ENCODE measurements at places on chromosomes 12 and 14.

DNA sequence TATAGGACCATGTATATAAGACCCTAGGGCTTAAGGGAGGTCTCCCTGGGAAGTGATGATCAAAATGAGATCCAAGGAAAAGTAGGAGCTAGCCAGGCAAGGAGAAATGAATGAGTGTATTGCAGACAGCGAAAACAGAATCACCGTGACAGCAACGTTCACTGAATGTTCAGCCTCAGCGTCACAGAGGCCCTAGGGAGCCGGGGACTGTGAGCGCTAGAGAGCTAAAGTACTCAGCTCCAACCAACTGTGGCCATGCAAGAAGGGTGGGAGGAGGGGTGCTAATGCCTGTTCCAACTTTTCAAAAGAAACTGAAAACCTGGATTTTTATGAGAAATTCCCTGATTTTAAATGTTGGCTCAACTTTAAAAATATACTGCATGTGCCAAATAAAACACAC lies 105.5 kb upstream of the CCND2 start:
- DNase-seq: no peak

DNA sequence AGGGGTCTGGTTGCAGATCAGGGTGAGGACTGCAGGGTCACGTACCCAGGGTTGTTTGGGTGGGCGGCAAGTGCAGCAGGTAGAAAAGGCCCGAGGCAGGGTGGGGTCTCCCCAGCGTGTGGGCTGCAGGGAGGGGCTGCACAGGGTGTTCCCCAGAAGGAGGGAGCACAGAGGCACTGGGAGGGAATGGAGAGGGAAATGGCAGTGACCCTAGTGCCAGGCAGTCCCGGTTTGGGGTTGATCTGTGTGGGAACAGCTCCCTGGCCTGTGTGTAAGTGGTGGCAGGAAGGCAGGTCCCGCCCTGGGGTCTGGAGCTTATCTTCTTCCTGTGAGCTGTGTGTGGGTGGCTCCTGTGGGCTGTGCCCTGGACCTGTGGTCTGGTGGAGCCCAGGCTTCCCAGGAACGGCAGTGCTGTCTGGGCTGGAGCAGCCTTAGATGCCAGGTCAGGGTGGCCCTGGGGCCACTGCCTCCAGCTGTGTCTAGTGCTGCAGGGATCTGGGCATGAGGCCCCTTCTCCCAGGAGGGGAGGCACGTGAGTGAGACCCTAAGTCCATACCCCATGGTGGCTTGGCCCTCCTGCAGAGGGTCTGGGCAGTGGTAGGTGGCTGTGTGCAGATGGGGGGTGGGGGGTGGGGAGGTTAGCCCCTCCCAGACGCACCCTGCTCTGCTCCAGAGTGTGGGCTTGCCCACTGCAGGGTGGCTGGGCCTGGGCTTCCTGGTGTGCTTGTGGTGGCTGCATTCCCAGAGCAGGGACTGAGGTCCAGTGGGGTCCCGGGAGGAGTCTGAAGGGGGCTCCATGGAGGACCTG lies 363.5 kb downstream of the TMEM121 start:
- DNase-seq: no peak

DNA sequence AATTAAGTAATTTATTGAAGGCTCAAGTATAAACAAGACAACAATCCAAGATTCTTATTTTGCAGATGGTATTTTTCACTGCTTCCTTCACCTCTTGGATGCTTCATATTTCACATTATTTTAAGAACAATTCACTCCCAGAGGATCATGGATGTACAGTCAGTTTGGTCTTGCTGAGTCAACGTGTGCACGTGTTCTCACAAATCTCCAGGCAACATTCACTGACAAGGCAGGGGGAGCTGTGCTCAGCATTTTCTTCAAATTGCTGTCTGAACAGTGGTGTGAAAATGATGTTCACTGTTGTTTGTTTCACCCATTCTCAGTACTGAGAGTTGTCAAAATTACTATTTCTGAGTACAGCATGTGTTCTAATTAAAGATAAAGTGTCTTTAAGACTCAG lies 118.3 kb upstream of the SLC38A4 start:
- DNase-seq: peak; percentile 33

DNA sequence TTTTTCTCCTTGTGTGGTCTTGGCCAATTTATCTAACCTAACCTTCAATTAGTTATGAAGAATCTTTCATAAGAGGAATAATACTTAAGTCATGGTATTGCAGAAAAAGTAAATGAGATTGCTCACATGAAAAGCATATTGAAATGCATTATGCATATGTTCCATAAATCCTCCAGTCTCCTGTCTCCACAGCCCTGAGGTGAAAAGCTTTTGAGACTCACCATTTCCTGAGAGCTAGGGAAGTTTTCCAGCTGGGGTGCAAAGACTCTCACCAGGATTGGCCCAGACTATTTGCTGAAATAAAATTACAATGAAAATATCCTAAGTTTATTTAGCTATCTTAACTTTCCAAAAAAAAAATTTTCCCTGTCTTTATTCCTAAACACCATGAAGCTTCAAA lies 723.8 kb upstream of the FLRT2 start:
- DNase-seq: no peak

DNA sequence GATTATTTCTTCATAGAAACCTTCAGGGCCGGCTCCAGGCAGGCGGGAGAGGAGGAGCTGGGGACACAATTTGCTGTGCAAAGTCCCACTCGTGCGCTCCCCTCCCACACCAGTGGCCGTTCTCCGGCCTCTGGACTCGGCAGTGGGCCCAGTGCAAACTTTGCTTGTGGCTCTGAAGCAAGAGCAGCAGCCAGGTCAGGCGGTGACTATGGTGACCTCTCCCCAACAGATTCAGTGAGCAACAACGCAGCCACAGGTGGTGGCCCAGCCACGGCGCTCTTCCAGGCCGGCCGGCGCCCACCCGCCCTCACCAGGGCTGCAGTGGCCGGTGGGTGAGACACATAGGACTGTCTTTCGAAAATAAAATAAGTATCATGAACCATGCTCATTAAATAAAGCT lies 29.5 kb downstream of the VPS37B start:
- no peak for DNase-seq

GRCh38 chr14:22418631-22419030 lies 170.4 kb downstream of the DAD1 start:
- DNase-seq: no peak

DNA sequence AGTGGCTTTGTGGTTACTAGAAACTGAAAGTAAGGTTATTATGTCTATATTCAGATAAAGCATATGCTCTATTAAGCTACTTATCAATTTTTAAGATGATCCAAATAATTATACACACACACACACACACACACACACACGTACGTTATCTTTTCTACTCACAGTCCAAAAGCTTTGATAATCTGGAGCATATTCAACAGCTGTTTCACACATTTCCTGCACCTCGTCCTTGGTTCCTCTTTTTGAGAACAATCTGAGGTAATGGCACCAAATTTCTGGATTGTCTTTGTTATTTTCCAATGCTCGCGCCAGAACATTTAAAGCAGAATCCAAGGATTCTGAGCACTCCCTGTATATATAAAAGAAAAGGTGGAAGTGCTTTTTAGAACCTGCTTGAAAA lies 37.5 kb downstream of the ZFC3H1 start:
- DNase-seq: no peak

DNA sequence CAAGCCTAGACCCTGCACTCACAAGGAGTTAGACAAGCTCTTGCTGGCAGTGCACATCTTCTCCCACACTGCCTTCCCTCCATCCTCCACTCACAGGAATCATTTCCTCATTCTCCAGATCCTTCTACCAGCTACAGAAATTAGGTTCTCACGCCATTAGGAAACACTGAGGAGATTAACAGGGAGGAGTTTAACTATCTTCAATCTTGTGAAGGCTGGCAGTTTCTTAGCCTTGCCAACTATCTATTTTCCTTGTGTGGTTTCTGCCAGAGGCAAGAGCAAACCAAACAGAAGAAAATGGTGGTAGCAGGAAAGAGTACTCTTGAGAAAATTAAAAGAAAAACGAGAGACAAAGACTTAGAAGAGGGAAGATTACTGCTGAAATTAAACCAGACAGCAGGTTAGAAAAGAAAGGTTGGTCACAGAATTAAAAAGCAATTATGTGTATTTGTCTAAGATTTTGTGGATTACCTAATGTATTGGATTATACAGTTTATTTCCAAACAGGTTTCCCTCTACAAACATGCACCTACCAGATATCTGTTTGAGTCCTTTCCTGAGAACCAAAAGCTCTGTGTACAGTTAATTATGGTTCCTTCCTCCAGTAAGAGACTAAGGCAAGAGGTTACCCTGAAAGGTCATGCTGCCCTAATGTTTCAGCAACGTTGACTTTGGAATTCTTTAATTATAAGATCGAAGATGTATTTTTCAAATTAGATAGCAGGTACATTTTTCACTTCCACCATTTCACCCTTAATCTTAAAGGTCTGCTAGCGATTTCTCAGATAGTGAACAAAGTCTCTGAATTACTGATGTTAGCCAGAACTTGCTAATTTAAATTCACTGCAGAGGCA lies 5.0 kb downstream of the RERG start:
- no peak for DNase-seq

DNA sequence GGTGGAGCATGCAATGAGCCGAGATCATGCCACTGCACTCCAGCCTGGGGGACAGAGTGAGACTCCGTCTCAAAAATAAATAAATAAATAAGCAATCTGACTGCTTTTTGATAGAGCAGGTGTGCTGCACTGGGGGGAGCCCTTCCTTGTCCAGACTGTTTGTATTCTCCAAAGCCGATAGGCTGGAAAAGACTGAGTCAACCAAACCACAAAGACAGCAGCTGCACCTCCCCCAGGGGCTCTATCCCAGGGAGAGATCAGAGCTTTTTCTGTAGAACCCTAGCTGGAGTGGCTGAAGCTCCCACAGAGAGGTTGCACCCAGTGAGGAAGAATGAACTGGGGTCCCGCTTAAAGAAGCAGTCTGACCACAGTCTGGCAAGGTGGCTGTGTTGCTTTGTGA lies 45.8 kb upstream of the LALBA start:
- no peak for DNase-seq

DNA sequence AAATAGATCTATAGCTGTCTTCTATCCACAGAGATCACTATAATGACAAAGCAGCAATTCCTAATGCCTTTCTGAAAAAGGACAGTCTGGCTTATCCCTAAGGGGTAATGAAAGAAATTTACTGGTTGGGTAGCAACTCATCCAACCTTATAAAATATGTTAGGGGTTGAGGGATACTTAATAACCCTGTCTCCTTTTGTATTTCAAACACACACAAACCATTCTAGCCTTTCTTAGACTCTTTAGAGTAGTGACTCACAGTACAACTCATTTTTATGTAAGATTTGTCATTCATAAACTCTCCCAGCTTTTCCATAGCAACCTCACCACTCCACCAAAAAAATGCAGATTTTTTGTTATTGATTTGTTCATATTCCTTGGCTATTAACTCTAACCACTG lies 167.9 kb downstream of the FSCB start:
- DNase-seq: no peak

DNA sequence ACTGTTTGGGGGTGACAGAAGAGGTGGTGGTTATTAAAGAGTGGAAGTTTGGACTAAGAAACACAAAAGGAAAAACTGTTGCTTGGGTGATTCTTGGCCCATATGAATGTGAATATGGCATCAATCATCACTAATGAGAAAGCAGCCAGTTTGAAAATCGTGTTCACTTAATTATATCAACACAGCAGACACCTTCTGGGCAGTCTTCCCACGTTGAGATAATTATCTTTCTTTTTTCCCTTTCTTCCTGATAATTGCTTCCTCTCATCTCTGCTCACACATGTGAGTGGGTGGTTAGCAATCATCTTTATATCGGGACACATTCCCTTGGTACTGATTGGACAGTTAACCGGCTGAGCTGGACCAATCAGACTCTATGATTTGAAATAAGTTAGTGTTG lies 539.7 kb downstream of the AACS start:
- no peak for DNase-seq

DNA sequence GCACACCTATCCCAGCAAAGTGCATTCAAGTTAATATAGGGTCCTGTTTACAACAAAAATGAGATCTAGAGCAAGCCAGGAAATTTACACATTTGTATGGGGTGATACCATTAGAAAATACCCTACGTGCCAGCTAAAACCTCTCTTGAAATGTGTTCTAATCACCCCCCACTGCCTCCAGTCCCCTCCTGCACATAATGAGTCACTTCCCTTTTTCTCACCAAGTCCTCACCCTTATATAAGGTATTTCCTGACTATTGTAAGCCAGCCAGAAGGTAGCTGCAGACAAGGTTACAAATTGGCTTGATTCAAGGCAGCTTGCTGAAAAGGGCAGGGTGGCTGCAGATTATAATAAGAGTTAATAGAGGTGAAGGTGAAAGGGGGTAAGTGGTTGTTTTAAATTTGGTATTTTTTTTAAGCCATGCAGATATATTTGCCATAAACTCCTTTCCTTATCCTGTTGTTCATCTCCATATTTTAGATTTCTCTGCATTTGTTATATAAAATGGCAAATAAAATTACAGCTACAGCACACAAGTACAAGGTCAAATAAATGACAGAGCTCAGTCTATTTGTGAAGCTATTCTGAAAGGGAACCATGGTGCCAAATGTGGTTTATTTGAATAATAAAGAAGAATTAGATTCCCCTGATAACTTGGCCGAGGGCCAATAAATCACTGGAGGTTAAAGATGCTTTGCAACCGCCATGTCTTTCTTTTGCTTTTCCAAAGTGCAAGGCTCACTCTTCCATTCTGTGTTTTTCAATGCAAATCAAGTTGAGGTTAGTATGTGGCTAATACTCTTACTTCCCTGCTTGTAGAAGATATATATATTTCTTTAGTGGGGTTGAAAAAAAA lies 385.9 kb downstream of the EGLN3 start:
- DNase-seq: no peak

GRCh38 chr12:61993734-61994345 lies 266.4 kb upstream of the USP15 start:
- peak; percentile 46 for DNase-seq

GRCh38 chr14:90871605-90872233 lies 55.5 kb upstream of the TTC7B start:
- peak; percentile 41 for DNase-seq

- no peak for DNase-seq
These were observed 485.4 kb downstream of the MDGA2 start for GRCh38 chr14:47189911-47190484.

- DNase-seq: no peak
These were observed 7.7 kb downstream of the VRK1 start for GRCh38 chr14:96804895-96805294.

DNA sequence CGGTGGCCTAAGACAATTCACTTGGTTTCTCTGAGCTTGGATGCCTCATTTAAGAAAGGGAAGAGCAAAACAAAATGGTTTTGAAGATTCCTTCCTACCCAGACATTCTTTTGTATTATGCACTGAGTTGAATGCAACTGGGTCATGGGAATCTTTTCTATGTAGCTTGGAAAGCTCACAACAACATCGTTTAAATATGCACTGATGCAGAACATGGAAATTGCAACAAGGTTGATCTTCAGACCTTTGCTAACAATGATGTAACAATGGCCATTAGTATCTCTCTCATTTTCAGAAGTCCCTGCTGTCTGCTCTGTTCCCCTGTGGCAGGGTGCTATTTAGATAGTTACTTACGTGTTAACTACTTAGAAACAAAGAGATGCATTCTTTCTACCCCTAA lies 30.1 kb upstream of the IGF1 start:
- no peak for DNase-seq

GRCh38 chr14:101821528-101821927 lies 60.0 kb downstream of the PPP2R5C start:
- DNase-seq: no peak

Measured in adipocyte (in vitro differentiated cells).